RWPE2 (cell line): ENCODE measurements at places on chromosomes 11 and 22.

DNA sequence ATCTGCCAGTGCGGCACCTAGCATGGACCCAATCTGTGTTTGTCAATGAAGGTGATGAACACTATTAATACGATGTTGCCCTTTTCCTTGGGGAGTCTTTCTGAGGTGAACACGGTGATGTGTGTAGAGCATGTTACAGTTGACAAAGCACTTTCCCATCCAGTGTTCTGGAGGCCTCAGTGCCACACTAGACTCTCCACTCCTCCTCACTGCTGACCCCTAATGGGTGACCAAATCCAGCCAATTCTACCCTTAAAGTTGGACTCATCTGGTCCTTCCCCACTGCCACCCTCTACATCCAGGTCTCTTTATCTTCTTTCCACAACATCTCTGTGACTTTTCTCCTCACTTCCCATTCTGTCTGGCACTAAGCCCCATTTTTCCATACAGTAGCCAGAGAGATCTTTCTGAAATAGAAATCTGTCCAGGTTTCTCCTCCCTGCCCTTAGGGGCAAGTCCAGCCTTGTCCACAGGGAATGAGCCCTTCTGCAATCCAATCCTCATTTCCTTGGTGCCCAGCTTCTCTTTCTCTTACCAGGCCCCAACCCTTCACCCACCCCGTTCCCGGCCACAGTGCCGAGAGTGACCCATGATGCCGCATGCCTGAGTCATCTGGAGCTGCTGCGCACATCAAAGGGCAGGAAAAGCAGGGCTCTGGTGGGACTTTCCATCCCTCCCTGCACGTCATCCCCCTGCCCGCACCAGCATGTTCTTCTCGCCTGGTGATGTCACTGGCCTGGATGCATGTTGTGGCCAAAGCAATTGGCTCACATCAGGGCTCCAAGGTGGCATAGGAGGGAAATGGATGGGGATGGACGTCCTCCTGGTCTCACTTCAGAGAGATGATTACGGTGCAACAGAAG is 64.2 kb downstream of the RASSF10 start:
- peak; percentile 94 for DNase-seq

GRCh38 chr11:101083335-101083734 is 46.3 kb downstream of the PGR start:
- no peak for DNase-seq

GRCh38 chr22:32236970-32237369 is 18.2 kb downstream of the SLC5A4 start:
- DNase-seq: no peak

GRCh38 chr11:95487391-95487790 is 256.4 kb upstream of the SESN3 start:
- no peak for DNase-seq

DNA sequence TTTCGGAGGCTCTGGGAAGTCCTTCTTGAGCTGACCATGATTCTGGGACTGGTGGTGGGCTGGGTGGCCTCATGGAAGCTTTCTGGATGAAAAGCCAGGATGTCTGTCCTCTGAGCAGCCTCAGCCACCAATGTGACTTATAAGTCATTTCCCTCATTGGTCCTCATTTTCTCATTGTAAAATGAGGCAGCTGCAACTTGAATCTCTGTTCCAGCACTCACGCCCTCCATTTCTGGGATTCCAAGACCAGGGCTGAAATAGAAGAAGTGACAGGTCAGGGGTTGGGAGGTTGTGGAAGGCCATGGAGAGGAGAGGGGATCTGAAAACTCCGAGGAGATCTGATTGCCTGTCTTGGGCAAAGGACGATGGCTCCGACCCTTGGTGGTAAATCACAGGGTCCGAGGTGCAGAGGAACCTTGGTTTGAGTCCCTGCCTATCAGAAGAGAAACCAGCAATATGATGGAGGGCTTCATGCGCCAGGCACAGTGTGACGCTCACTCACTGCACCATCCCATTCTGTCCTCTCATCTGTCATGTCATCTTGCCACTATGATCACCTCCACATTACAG is 38.3 kb downstream of the TSPAN18 start:
- no peak for DNase-seq
